ENCODE measurements at places on chromosomes 12 and 14.

DNA sequence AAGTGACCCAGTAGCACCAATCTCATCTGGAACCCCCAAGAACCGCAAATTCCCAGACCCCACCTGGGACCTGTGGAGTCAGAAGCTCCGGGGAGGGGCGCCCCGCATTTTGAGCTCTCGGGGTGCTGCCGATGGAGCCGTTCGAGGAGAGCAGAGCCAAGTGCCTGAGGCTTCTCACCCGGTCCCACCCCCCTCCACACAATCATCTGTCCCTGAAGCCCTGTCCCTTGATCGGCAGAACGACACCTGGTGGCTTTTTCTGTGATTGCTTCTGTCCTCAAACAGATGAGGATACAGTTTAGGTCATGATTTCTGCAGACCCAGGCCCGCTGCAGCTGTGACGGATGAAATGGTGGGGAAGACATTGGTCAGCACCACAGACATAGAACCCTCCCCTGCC lies 74.7 kb downstream of the NOC4L start:
- DNase-seq: peak; percentile 52

DNA sequence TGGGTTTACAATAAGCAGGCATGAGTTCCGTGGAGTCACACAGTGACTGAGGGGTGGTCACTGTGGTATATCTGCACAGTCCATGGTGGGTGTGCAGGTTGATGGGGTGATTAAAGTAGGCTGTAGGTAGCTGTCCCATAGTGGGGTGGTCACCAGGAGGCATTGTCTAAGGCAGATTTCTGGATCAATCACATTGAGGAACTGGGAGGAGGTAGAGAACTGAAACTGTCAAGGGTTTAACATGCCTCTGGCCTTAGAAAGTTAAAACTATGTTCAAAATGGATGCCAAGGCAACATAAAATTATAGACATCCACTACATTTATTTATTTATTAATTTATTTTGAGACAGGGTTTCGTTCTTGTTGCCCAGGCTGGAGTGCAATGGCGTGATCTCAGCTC lies 8.3 kb downstream of the ADCK1 start:
- no peak for DNase-seq

GRCh38 chr14:60561845-60562746 lies 53.1 kb downstream of the SIX6 start:
- no peak for DNase-seq

DNA sequence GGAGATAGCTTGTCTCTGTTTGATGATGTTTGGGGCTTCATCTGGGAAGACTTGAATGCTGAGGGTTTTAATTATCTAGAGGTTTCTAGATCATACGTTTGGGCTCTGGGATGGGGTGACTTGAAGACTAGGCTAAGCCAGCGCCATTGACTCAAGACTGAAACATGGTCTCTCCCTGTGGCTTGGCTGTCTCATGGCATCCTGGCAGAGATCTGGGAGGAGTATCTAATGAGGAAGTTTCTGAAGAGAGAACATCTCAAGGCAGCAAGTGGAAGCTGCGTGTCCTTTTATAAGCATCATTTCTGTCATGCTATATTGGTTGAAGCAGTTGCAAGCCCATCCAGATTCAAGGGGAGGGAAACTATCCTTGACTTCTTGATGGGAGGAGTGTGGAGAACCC lies 104.8 kb downstream of the UNC79 start:
- no peak for DNase-seq

GRCh38 chr12:103504606-103505005 lies 8.8 kb upstream of the C12orf42 start:
- no peak for DNase-seq

- peak; percentile 15 for DNase-seq
Observed at GRCh38 chr14:38065106-38065762, 142.5 kb upstream of the SSTR1 start.

DNA sequence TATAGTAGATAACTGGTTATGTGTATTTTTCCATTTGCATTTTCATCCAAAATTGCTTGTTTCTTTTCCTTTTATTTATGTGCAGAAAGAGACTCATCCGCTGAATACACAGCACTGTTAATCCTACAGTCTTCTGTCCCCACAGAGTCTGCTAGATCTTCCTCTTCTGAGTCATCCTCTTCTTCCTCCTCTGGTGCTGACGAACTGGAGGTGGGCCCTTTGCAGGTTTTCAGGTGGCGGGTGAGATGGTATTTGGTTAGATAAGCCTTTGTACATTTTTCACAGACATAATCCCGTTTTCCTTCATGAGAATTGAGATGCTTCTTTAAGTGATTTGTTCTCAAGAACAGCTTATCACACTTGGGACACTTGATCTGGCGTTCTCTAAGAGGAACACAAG lies 26.8 kb downstream of the PRDM4 start:
- DNase-seq: no peak

GRCh38 chr14:55070981-55071411 lies 19.5 kb downstream of the MAPK1IP1L start:
- no peak for DNase-seq

DNA sequence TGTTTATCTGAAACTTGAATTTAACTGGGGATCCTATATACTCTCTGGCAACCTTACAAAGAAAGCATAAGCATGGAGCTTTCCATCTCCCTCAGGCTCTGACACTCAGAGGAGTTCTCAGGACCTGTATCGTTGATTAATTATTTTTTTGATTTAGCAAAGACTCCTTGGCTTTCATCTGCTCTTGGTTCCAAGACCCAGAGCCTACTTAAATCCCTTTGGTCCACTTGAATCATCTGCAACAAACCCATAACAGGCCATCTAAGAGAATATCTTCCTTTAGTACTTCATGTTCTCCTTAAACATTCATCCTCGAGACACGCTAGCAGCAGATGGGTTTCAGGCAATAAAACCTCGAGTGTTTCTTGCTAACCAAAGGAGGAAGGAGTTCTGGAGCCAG lies 85.4 kb downstream of the ZFP36L1 start:
- DNase-seq: no peak

GRCh38 chr12:527241-527640 lies 67.5 kb downstream of the B4GALNT3 start:
- no peak for DNase-seq

- DNase-seq: no peak
Observed at GRCh38 chr12:75820071-75820470, 211.5 kb downstream of the PHLDA1 start.

GRCh38 chr12:31002999-31003398 lies 70.7 kb upstream of the DDX11 start:
- no peak for DNase-seq

DNA sequence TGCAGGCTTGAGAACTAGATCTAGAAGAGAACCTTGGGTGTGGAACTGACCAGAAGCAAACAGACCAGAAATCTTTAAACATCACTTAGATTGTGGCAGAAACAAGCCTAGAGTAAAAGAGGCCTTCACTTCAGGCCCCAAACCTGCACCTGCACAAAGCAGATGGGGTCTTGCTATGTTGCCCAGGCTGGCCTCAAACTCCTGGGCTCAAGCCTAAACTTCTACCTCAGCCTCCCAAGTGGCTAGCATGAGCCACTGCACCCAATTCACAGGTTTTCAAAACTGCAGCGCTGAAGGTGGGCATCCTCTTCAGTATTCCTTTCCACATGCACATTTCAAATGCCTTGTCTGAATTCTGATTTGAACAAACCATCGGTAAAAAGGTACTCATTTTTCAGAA lies 19.9 kb downstream of the MOK start:
- DNase-seq: no peak

- no peak for DNase-seq
Observed at GRCh38 chr14:33709711-33710110, 241.2 kb downstream of the EGLN3 start.

GRCh38 chr12:4151362-4152121 lies 122.0 kb upstream of the CCND2 start:
- no peak for DNase-seq

DNA sequence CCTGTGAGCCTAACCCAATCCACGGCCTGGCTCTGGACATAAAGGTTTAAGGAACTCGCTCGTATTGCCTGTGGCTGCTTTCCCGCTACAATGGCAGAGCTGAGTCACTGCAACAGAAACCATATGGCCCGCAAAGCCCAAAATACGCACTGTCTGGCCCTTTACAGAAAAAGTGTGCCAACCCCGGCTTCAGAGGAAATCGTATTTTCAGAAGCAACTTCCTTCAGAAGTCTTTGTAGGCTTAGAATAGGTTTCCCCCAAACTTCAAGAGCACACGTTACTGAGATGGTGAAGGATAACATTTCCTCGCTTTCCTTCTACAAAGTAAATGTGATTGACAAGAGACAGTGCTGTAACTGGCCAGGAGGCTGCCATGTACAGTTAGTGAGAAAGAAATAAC lies 34.8 kb upstream of the TESC start:
- DNase-seq: peak; percentile 46

DNA sequence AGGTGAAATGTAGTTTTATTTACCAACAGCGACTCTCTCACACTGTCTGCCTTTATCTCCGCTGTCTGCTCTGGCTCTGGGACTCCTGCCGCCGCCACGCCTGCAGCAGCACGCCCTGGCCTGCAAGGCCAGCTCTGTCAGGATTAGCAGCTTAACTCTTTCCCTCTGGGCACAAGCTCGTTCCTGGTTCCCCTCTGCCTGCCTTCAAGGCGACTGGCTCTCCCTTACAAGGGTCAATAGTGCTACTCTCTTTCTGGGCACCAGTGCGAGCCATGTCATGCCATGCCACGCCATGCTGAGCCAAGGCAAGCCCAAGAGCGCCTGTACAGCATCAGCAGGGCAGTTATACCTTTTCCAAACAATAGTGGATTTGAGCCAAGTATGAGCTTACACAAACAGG lies 3.6 kb upstream of the CLEC2B start:
- DNase-seq: no peak

- DNase-seq: no peak
Observed at GRCh38 chr14:22489957-22490950, 98.8 kb downstream of the DAD1 start.

Data from activated CD4-positive, alpha-beta T cell treated with anti-CD3 and anti-CD28 coated beads, Interleukin-2, amount 50 U/mL, for 4 hours (primary cell).